Stimulated activated CD8-positive, alpha-beta memory T cell treated with anti-CD3 and anti-CD28 coated beads, Interleukin-2, amount 100 ng/mL, for 1 hour (primary cell): ENCODE measurements at places on chromosomes 11 and 22.

- no peak for DNase-seq
These were observed 17.7 kb downstream of the RCN1 start for GRCh38 chr11:32108576-32108975.

DNA sequence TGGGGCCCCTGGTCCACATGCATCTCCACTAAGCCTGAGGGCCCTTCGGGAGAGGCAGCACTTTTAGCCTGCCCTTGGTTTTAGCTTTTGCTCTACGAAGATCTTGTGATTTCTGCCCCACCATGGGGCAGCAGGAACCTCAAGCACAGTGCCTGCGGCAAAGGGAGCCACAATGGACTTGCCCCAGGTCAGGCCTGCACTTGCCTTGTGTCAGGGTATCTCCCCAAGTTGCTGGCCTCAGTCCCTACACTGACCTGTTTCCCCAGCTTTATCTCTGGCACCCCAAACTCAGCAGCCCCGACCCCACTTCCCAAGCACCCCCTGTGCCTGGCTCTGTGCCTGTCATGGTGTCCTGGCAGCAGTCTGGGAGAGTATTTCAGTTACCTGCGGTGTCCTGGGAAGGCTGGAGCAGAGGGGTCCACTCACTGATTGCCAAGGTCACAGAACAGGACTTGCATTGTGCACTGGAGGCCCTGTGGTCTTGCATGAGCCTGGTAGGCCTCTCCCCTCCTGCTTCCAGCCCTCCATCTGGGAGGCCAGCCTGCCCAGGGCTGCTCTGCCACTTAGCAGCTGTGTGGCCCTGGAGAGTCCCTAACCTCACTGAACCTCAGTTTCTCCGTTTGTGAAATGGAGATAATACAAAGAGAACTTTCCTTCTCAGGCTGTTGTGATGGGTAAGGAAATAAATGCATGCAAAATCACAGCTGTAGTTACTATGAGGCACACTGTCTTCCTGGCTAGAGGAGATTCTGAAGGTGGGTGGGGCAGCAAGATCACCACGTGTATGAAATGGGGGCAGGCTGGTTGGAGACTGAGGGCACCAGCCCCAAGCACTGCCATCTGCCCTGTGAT is 3.6 kb upstream of the AIFM3 start:
- no peak for DNase-seq

DNA sequence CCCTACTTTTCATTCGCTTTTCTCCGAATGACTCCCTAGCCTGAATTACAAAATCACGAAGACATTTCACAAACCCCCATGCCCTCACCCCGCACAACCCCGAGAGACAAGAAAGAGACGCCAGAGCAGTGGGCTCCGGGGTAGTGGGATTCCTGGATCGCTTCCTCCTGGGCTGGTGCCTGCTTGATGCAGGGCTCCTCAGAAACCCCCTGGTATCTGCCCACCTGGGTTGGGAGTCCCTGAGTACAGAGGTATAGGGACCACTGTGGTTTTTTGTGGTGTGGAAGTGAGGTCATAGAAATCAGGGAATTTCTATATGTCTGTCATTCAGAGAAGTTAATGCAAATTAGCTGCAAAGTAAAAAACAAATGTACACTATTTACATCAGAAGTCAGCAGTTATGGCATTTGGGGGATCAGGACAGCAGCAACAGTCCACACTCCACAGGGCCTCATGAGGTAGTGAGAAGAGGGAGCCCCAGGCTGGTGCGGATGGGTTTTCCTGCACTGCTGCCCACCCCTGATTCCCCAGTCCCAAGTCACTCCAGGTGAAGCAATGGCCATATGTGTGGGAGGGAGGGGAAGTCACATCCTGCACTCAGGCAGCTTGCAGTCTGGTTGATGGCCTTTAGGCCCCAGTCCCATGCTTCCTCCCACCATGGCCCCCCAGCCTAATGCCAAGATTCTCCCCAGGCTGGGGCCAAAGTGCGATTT is 39.6 kb downstream of the BUD13 start:
- no peak for DNase-seq

DNA sequence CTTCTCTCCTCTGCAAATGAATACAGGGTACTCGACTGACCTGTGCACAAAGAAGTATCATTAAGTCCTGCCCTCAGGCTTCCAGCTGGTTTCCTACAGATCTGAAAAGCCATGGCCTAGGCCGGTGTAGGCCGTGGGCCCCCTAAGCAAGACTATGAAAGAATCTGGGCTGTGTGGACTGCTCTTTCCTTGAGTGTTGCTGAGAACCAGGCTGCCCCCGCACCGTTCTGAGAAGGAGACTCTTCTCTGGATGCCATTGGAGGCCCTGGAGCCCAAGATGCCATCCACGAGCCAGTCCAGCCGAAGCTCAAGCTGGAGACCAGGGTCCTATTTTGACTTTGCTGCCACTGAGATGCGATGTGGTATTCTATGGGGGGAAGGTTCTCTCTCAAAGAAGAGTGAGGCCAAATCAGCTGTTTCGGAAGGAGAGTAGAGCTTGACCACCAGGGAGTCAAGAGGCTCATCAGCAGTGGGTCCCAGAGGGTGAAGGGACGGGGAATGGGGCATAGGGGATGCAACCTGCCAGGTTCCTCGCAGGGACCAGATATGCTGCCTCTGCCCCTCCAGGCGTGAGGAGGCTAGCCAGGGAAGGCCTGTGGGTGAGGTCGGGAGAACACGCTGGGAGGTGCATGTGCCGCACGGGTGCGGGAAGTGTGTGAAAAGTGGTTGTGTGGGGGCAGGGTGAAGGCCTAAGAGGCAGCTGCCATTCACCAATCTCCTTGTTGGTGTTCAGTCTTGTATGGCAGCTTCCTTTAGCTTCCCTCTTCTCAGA is 96.4 kb upstream of the B3GAT1 start:
- no peak for DNase-seq

- no peak for DNase-seq
These were observed 40.3 kb downstream of the PARVG start for GRCh38 chr22:44220727-44221680.

DNA sequence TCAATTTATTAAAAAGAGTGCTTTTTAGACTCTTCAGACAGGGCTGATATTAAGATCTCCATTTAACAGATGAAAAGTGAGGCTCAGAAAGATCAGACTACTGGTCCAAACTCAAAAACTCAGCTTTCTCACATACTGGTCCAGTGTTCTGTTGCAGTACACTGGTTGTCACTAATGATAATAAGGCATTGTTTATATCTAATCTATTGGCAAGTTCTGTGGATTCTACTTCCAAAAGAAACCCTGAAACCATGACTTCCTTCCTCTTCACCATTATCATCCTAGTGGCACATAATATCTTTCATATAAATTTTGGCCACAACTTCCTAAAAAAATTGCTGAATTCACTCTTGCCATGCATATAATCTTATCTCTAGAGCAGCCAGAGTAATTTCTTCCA is 36.9 kb downstream of the F2 start:
- no peak for DNase-seq

- no peak for DNase-seq
These were observed 34.2 kb downstream of the MRGPRD start for GRCh38 chr11:68946416-68947090.

DNA sequence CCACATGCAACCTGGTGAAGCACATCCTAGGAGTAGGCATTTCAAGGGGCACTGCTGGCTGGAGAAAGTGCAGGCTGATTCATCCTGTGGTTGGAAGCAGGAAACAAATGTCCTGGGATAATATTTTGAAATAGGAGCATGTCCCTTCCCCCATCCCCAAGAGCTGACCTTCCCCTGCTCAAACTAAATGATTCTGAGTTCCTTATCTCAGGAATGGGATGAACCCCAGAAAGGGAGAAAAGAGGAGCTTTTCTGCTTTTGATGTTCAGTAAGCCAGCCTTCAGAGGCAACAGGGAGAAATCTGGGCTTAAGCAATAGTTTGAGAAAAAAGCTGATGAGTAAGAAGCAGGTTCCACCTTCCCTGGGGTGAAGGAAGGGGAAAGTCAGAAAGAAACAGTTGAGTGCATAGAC is 19.5 kb upstream of the SPON1 start:
- DNase-seq, result no peak

DNA sequence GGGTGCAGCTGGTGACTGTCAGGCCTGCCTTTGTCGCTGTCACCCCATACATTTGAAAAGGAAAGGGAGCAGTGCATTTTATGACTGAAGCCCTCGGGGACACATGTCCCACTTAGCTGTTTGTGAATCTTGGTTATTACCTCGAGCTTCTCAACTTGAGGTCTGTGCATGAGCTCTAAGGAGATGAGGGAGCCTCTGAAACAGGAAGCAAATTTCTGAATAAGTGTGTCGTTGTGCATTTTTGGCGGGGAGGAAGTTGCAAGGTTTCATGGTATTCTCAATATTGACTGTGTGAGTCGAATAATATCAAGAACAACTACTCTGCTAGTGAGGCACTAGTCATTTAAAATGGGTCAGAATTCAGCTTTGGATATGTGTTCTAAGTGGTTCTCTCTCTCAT is 149.7 kb upstream of the PLET1 start:
- no peak for DNase-seq

DNA sequence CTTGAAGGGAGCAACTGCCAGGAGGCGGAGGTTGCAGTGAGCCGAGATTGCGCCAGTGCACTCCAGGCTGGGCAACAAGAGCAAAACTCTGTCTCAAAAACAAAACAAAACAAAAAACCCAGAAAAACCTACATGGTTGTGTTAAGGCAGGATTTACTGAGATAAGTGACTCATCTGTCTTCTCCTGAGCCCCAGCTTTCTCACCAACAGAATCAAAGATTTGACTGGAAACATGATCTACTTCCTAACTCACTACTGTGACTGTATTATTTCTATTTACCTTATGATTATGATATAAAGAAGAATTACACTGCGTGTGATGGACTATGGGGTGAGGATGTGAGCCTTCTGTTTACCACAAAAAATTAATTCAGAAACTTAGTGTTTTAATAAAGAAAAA is 21.8 kb downstream of the FAM118B start:
- DNase-seq, result no peak

DNA sequence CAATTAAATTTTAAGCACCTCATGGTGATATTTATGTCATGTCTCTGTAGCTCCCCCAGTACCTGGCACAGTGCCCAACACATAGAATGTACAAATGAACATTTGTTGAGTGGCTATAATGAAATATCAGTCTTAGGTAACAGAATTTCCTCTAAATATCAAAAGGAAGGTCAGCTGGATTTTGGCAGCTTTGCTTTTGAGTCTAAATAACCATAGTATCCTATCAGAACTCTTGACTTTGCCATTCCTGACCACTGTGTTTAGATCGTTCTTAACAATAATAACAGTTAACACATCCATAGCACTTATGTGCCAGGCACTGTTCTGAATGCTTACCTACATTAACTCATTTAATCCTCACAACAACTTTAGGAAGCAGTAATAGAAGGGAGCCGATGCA is 26.6 kb downstream of the TMEM123 start:
- no peak for DNase-seq

- DNase-seq, result no peak
These were observed 30.1 kb upstream of the ANO5 start for GRCh38 chr11:22162756-22163155.

GRCh38 chr22:31126869-31127175 is 4.1 kb downstream of the INPP5J start:
- no peak for DNase-seq

- no peak for DNase-seq
These were observed 10.4 kb upstream of the HSPA8 start for GRCh38 chr11:123072332-123072761.

DNA sequence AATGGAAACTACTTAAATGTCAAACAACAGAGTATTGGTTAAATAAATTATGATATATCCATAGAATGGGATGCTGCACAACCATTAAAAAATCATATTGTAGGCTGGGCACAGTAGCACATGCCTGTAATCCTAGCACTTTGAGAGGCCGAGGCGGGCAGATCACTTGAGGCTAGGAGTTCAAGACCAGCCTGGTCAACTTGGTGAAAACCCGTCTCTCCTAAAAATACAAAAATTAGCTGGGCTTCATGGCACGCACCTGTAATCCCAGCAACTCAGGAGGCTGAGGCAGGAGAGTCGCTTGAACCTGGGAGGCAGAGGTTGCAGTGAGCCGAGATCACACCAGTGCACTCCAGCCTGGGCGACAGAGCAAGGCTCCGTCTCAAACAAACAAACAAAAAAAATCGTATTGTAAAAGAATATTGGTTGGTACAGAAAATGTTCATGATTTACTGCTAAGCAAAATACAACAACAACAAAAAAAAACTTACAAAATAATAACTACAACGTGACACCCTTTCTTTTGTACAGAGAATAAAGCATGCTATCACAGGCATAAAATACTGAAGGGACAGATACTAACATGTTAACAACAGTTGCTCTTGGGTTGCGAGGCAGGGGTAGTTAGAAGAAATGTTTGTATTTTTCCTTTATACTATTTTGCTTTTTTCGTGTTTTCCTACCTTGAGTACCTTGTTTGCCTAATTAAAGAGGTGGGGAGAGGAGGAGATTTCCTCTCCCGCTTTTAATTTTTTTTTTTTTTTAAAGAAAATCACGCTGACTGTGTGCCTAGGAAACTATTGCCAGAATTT is 21.3 kb upstream of the RRAS2 start:
- no peak for DNase-seq

DNA sequence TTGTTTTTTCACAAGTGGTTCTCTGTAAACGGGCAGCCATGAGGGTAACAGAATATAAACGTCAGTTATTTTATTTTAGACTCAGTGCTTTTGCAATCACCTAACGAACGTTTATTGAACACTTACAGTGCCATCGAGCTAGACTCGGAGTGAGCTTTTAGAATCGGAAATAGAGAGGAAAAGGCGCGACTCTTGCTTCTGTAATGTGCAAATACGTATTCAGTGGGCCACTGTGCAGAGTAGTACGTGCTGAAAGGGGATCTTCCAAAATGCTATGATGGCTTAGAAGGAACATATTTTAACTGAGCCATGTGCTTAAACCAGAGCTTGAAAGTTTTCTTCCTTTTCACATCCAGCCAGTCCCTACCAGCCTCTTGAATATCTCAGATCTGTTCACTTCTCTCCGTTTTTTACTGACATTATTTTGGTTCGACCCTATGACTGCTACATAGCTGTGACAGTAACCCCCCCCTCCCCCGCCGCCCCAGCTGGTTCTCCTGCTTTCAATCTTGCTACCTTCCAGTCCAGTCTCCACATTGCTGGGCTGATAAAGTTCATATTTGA is 468 bp downstream of the DDIAS start:
- DNase-seq, result no peak

DNA sequence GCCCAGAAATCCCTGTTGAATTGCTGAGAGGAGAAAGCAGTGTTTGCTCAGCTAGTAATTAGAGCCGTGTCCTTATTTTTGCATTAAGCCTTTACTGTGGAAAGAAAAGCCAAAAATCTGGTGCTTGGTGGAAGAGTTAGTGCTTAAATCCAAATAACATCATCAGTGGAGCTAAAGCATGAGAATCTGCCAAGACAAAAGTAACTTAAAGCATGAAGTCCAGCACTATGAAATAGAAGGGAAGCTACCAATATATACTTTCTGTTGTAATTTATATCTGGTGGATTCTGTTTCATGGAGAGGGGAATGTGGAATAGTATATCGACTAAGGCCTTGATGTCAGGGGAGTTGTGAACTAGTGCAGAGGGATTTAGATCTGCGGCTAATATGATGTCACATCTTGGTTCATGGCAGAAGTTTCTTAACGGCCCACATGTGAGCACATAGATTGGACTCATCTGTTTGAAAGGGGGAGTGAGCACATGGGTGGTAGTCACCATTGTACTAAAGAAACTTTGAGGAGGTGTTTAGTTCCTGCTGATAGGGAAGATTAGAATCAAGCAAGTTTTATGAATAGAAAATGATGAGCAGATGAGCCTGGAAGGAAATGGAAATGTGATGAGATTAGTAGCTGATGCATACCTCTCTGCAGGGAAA is 224.4 kb upstream of the MTNR1B start:
- no peak for DNase-seq
